ENCODE measurements at places on chromosomes 12 and 14.

DNA sequence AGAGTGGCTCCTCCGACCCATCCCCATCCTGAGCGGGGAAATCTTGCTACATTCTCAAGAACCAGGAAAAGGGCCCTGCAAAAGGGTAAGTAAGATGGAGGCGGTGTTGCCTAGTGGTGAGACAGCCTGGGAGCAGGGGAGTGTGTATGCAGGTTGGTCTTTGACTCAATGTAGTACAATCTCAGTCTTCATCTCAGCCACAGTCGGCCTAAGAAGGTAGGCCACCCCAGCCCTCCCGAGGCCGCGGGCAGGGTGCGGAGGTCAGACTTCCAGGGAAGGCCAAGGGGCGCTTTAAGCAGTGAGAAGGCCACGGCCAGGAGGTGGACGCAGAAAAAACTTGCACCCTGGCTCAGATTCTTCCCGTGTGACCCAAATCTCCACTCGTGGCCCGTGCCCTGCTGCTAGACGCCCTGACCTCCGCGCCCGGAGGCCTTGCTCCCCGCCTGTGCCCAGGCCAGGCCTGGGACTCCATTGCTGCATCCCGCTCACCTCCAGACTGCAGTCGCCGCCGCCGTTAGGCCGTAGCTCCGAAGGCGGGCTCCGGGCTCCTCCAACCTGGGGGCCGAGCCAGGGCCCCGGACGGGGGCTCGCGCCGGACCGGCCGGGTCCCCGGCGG is 435 bp downstream of the FOXM1 start:
- no peak for DNase-seq

DNA sequence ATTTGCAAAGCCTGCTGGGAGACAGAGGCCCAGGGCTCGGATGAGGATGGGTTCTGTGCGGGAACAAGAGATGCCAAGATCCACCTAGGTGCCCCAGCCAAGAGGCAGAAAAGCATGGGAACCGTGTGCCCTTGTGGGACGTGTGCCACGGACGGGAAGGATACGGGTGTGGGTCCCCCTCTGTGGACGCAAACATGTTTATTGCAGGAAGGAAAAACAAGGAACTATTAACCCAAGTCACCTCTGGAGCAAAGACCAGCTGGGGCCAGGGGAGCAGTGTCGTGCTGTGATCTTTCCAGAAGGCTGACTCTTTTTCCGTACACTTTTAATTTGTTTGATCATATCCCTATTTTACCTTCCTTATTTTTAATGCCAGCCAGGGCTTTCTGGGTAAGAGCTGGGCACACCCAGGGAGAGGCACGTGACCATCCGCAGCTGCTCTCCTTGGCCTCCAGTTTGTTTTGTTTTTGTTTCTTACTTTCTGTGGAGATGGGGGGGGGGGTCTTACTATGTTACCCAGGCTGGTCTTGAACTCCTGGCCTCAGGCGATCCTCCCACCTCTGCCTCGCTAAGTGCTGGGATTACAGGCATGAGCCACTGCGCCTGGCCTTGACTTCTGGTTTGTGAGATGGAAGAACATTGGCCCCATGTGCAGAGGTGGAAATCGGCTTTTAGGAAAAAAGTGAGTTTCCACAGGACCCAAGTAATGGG is 20.7 kb downstream of the SCARB1 start:
- no peak for DNase-seq

DNA sequence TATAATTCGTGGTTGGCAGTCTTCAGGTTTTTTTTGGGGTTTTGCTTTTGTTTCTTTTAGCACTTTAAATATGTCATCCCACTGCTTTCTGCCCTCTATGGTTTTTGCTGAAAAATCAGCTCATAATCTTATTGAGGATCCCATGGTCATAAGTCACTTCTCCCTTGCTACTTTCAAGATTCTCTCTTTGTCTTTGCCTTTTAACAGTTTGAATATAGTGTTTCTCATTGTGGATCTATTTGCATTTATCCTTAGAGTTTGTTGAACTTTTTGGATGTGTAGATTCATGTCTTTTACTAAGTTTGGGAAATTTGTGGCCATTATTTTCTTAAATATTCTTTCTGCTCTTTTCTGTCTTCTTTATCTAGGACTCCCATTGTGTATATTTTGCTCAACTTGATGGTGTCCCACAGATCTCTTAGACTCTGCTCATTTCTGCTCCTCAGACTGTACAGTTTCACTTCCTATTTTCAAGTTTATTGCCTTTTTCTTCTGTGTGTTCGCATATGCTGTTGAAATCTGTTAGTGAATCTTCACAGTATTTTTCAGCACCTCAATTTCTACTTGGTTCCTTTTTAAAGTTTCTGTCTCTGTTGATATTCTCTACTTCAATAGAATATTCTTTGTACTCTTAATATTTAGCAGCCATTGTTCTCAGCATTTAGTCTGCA is 70.8 kb downstream of the WNK1 start:
- DNase-seq, result no peak

DNA sequence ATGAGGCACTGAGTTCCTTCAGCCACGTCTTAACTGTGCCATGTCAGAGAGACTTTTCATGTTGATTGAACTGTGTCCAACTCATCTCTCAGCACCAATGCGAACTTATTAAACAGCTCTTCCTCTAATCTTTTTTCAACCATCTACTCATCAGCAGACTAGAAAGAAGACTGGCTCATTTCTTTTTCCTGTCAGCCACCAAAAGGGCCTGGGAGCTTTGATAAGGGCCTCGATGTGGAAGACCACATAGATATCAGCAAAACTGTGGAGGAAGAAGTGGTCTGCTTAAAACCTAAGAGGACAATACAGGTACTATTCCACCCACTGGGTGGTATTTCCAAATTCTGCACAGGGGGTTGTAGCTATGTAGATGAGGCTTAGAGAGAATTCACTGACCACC is 3.6 kb upstream of the PLXNC1 start:
- no peak for DNase-seq

GRCh38 chr12:16407346-16407745 is 59.9 kb downstream of the MGST1 start:
- no peak for DNase-seq

DNA sequence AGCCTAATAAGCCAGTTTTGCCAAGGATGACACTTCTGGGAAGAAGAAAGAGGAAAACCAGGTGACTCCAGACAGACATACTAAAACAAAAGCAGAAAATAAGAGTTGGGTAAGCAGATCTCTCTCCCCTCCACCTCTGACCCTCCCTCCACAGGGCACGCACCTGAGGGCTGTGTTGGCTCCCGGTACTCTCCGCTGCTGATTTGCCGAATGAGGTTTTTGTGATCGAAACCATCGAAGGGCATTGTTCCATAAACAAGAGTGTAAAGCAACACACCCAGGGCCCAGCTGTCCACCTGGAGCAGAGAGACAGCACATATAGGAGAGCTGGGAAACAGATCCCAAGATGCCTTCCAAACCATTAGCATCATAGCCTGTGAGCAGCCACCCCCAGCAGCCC is 68.1 kb downstream of the NUAK1 start:
- peak; percentile 47 for DNase-seq

GRCh38 chr12:2173971-2174370 is 121.2 kb downstream of the CACNA1C start:
- DNase-seq, result no peak

DNA sequence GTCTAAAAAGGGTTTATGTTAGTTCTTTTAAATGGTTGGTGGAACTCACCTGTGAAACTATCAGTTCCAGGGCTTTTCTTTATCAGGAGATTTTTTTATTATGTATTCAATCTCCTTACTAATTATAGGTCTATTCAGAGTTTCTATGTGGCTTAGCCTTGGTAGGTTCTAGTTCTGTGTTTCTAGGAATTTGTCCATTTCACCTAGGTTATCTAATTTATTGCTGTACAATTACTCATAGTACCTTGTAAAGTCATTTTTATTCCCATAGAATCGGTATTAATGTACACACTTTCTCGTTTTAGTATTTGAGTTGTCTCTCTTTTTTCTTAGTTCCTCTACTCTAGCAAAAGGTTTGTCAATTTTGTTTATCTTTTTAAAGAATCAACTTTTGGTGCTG is 59.0 kb downstream of the BORCS5 start:
- DNase-seq, result no peak

- DNase-seq, result no peak
These were observed 38.1 kb downstream of the BBS10 start for GRCh38 chr12:76310110-76310509.

DNA sequence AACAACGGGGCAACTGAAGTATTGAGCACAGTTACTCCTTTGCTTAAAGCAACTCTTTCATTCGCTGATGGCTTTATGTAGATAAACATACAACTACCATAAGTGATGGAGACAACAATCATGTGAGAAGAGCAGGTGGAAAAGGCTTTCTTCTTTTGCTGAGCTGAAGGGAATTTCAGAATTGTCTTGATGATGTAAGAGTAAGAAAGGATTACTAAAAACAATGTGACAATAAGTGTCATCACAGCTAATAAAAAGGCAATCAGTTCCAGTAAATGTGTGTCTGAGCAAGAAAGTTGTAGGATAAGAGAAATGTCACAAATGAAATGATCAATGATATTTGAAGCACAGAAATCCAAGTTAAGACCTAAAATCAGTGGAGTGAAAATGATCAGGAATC is 647 bp downstream of the OR6C70 start:
- no peak for DNase-seq

- DNase-seq, result no peak
These were observed 304.4 kb downstream of the DUSP6 start for GRCh38 chr12:89047856-89048418.

GRCh38 chr12:1504304-1504894 is 90.0 kb downstream of the FBXL14 start:
- DNase-seq, result peak; percentile 41

DNA sequence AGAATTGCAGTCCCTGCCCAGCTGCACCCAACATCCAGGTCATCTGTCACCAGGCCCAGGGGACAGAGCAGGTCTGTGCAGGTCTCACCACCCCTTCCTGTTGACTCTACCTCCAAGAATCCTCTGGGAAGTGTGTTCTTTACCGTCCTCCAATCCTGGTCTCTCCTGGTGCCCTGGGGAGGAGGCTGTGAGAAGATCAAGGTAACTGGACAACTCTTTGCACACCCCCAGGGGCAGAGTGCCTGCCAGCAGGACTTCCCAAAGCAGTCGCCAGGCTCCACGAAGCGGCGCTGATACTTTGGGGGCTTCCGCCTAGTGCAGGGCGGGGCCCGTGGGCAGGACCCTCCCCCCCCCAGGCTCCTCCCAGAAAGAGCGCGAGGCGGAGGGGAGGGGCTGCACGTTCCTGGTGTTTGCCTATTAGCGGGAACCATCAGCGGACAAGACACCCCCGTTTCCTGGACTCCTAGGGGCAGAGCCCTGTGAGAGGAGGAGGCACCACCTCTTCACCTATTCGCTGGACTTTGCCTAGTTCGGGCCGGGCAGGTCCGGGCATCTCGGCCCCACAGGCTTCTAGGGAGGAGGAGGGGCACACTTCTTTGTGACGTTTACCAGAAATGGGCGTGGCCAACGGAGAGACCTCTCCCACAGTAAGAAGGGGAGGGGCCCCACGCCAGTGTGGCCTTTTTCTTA is 918.0 kb downstream of the AACS start:
- DNase-seq, result peak; percentile 99

- peak; percentile 90 for DNase-seq
These were observed 848 bp downstream of the CTDSP2 start for GRCh38 chr12:57845478-57846284.

GRCh38 chr12:76836633-76837032 is 42.2 kb downstream of the CSRP2 start:
- DNase-seq, result no peak

DNA sequence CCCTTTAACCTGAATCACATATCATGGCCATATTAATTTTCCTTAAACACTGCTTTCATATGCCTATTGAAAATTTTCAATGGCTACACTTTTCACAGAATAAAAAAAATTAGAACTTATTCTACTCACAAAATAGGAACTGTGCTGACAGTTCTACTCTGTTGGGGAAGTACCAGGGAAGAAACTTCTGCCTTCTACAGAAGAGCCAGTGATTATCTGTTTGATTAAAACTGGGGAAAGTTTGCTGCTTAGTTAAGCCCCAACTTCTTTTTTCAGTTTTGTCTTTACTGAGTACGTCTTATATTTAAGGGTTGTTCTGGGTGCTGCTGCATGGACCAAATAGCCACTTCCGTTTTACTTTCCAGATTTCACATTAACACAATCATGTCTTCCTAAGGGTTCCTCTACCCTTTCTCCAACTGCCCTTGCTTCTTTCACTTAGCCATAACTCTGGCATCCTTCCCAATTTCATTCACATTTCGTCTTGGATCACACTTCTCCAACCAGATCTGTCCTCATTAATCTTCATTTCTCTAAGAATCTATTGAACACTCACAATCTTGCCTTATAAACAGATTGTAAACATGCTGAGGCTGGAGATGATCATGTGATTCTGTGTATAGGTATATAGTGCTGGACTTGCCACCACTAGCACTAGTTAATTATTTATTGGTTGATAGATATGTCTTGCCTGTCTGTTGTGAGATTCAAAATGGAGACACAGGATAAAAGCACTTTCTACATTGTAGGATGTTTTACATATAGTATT is 1.9 kb upstream of the SEL1L start:
- no peak for DNase-seq

GRCh38 chr14:97010491-97011160 is 213.4 kb downstream of the VRK1 start:
- DNase-seq, result no peak

DNA sequence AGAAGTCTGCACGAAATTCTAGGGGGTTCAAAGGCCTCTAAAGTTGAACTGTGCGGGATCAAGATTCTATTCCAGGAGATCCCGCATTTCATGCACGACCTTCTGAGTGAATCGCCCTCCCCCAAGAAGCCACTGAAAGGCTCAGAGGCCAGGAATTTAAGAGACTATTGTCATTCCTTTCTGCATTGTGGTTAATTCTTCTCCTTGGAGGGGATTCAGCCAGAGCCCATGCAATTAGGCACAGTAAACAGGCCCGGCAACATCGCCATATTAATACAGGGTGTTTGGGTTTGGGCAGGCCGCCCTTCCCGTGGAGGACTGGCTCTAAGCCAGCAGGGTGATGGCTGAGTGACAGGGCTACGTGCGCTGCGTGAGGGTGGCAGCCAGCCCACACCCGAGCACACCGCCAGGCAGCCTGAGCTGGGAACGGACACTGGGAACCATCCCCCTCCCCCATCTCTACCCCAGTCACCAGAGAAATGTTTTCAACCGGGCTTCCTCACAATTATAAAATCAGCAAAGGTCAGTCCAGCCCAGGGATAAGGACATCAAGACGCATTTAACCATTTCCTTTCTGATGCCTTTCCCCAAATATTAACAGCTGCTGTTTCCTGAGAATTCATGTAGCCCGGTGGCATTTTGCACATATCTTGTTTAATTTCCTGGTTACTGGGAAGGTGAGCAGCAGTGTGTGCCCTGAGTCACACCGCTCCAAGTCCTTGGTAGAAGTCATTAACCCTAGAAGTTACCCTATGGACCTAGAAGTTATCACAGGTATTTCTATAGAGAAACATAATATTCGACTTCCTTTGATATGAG is 12.5 kb downstream of the EGLN3 start:
- DNase-seq, result peak; percentile 91

GRCh38 chr12:69254046-69254445 is 14.7 kb downstream of the CPSF6 start:
- DNase-seq, result no peak

DNA sequence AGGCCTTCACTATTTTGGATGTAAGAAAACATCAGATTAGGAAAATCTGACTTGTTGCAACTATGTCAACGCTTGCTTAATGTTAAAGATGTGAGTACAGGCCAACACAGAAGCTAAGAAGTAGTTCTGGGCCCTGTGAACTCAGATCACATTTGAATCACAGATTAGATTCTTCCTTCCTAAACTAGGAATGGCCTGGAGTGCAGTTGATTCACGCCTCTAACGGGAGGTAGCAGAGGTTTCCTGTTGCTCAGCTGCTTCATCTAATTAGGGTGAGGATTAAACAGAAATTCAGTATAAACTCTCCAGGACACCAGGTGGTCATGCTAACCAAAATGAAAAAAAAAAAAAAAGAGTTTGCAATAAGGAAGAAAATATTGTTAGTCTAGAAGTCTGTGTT is 314.3 kb downstream of the TRHDE start:
- DNase-seq, result no peak

- no peak for DNase-seq
These were observed 473.1 kb downstream of the VRK1 start for GRCh38 chr14:97270308-97270707.

Measured in islet precursor cell (in vitro differentiated cells).